ENCODE measurements at places on chromosomes 5 and 9.

DNA sequence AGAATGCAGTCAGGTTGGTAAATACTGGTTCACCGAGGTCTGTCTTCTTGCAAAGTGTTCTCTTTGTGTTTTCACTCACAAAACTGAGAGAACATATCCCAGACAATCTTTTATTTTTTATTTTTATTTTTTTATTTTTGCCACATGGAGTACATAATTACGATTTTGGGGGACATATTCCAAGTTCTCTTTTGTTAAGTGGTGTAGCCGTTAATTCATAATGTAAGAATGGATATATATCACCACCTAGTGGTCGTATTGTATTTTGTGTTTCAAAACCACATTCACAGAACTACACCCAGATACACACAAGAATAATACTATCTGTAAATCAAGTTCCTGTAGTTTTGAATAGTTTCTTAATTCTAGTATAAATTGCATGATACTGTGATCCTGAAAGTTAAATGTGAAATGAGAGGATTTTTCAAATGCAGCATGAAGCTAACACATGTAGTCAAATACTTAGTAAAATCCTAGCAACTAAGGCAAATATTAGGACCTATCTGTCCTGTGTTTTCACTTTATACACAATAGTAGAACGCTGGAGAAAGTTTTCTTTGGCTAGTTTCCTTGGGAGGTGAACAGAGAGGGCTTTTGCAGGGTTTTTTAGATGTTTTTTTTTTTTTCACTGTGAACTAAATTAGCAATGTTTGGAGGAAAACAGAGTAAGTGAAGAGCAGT, 92.7 kb downstream of the VCAN start:
- DNase-seq: no peak

- no peak for DNase-seq
Measured at GRCh38 chr5:83000428-83000827, 76.8 kb downstream of the TMEM167A start.

- DNase-seq: no peak
Measured at GRCh38 chr5:112795342-112795741, 57.7 kb downstream of the APC start.

GRCh38 chr9:133968428-133968827, 23.7 kb downstream of the VAV2 start:
- DNase-seq: no peak

DNA sequence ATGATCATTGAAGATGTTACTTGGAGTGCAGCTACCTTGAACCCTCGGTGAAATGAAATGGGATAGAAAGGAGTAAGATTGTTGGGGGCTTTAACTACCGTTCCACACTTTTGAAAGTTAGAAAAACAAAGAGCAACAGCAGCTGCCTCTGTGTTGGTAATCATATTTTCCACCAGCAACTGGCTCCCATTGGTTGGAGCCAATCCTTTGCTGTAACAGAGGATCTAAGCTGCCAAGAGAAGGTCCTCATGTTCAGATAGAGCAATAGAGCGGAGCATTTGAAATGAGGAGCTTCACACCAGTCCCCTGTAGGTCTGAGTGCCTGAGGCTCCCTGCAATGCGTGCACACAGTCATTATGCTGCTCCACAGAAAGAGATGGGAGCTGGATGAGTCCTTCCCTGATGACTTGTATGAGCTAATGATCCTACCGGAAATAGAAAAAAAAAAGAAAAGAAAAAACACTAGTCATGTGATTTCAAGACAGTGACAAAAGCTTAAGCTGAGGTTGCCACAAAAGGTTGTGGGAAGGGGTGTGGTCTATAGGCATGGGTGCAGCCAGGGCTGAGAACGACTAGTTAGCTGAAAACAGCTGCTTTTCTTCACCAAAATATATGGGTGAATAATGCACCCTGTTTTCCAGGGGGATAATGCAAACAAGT, 300.7 kb downstream of the MLLT3 start:
- DNase-seq: no peak

GRCh38 chr5:100890461-100891008, 12.5 kb downstream of the ST8SIA4 start:
- no peak for DNase-seq

DNA sequence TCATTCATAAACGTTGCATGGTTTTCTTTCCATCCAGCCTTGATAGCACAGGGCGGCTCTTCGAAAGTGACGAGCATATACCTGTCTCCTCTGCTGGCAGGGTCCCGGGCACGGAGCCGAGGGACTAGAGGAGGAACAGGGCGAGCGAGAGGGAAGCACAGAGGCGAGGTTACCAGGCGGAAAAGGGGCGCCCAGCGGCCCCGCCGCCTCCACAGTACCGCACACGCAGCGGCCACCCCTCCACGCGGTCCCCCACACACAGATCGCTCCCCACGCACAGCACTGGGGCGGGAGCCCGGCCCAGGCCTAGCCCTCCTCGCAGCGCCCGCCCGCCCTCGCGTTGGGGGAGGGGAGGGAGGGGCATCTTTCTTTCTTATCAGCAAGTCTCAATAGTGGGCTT, 296.6 kb upstream of the DAB2 start:
- no peak for DNase-seq

DNA sequence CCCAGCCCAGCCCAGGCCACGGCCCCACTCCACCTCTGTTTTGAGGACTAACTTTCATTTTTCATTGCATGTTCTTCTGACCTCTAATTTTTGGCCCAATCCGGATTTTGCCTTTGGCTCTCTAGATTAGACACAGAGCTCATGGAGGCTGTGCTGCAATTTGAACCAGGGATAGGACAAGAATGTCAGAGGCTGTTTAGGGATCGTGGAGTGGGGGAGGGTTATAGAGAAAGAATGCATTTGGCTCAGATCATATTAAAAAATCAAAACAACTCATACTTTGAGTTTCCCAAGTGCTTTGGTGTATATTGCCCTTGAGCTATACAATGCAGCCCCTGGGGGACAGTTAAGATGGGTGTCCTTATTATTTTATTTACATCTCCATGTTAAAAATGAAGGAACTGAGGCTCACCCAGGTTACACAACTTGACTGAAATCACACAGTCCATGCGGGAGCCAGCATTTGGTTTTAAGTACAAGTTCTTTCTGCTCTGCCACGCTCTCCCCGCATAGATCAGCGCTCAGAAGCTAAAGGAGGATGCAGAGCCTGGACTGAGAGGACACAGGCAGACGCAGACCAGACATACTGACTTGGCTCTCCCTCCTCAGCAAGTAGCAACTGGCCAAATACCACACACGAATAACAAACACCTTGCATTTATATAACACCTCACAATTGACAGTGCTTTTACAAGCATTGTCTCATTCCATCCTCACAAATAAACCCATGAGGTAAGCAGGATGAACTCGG, 126.4 kb upstream of the RAI14 start:
- no peak for DNase-seq

- no peak for DNase-seq
Measured at GRCh38 chr9:127494304-127494702, 43.0 kb downstream of the LRSAM1 start.

DNA sequence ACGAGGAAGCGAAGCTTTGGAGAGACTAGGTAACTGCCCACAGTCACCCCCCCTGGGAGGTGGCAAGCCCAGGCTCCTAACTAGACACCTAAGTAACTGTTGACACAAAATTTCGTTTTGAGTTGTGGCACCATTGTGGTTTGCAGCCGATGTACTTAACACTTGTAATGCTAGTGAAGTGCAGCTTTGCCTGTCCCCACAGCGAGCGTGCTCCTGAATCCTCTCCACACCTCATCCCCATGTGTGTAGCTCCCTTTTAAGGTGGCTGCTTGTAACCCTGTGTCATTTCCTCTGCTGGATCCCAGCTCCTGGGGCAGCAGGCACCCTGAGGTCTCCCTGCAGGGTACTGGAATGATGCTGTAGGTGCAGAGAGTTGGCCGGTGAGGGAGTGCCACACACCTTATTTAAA, 114.9 kb downstream of the TRIO start:
- DNase-seq: no peak

DNA sequence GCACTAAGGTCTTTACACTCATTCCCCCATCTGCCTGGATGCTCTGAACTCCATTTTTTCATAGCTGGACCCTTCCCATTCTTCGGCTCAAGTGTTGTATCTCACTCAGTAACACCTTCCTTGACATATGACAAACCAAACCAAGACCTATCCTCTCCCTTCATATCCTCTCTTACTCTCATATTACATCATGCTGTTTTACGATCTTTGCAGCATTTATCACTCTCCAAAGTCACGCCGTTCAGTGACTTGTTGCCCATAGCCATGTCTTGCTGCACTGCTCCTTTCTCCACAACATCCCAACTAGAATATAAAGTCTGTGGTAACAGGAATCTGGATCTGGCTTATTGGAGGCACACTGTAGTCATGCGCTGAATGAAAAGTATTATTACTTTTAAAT, 923.6 kb upstream of the DMAC1 start:
- DNase-seq: no peak
